Small intestine (tissue), 16 donors: ENCODE measurements at places on chromosomes 12 and 14. TPM values are rescaled to one million over a fixed set of nuclear protein-coding genes. Genes with fewer than 3 reads are reported as not detected.

DNA sequence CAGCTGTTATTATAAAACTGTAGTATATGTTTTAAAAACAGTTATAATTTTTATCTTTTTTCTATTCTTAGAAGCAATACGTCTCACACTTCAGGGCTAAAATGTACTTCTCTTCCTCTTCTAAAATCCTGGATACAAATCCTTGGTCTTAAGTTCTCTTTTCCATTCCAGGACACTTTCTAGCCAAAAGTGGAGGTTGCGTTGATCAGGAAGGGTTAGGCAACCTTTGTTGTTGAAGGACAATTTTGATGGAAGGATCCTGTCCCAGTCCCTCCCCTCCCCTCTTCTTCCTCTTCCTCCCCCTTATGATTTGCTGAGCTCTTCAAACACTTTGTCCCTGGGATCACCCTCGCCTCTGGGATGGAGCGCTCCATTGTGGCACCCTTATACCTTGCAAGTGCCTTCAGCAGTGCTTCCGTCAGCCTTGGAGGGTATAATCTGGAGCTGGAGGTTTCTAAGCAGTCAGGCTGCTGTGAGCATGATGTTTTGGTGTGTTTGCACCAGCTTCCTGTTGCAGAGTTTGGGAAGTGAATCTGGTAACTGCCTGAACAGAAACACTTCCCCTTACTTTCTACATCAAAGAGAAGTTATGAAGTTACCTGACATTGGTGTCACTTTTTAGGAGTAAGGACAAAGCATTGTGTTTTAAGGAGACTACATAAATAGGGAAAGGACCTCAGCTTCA, 87.4 kb upstream of the SLC38A2 start:
- no peak for DNase-seq

DNA sequence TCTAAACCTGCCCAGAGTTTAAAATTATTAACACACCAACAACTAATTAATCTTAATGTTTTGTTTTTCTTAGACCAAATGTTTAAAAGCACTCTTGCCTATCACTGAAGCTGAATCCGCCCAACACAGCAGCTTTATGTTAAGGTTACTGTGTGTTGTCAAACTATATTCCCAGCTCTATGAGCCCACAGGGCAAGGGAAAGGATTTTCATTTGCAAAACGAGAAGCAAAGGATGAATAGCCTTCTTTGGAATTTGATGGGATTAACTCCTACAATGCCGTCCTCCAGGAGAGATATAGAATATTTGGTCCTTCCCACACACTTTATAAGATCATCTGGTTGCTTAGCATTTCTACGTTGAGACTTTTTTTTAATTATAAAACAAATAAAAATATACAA, 43.7 kb downstream of the DUSP16 start:
- no peak for DNase-seq

GRCh38 chr12:5637698-5638097, 205.8 kb downstream of the NTF3 start:
- no peak for DNase-seq

POLR3B gene
- 1.8 TPM for polyA plus RNA-seq

KCNMB4 gene
- polyA plus RNA-seq, result 0.81 TPM

KRT78 gene
- 1.8 TPM for polyA plus RNA-seq
